ENCODE measurements at places on chromosomes 3 and 15. TPM values are rescaled to one million over a fixed set of nuclear protein-coding genes. Genes with fewer than 3 reads are reported as not detected.

TSEN2 gene
- 18.3 TPM for total RNA-seq

MORC1 gene
- total RNA-seq: not detected

MAP1A gene
- total RNA-seq: 0.85 TPM

GADL1 gene
- total RNA-seq: not detected

ALDH1A2 gene
- total RNA-seq: not detected
